ENCODE measurements at places on chromosomes 7 and 10.

GRCh38 chr10:120005207-120006201 lies 113.0 kb downstream of the SEC23IP start:
- DNase-seq: no peak

DNA sequence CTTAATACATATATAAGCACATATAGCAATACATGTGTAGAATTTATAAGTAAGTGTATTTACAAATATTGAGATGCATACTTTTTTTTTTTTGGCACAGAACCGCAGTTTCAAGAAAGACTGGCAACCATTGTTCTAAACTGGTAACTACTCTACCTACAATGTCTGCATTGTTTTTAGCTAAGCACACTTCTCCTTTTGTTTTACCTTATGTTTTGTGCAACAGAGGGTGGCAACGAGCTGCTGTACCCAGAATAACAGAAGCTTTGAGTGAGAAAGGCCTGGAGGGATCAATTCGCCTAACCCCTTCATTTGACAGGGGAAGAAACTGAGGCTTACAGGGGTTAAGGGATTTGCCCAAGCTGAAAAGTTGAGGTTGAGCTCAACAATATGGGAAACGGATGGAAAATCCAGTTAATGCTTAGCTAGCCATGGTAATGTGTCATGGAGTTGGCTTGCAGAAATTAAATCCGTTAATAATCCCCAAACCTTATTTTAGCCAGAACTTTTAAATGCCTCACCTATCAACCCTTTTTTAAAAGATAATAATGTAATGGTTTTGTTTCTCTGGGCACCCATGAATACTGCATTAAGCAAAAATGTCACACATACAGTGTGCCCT lies 25.5 kb downstream of the FZD1 start:
- no peak for DNase-seq

GRCh38 chr10:110704070-110704469 lies 59.9 kb downstream of the RBM20 start:
- no peak for DNase-seq

- no peak for DNase-seq
Observed at GRCh38 chr7:81525841-81526240, 244.0 kb downstream of the HGF start.

DNA sequence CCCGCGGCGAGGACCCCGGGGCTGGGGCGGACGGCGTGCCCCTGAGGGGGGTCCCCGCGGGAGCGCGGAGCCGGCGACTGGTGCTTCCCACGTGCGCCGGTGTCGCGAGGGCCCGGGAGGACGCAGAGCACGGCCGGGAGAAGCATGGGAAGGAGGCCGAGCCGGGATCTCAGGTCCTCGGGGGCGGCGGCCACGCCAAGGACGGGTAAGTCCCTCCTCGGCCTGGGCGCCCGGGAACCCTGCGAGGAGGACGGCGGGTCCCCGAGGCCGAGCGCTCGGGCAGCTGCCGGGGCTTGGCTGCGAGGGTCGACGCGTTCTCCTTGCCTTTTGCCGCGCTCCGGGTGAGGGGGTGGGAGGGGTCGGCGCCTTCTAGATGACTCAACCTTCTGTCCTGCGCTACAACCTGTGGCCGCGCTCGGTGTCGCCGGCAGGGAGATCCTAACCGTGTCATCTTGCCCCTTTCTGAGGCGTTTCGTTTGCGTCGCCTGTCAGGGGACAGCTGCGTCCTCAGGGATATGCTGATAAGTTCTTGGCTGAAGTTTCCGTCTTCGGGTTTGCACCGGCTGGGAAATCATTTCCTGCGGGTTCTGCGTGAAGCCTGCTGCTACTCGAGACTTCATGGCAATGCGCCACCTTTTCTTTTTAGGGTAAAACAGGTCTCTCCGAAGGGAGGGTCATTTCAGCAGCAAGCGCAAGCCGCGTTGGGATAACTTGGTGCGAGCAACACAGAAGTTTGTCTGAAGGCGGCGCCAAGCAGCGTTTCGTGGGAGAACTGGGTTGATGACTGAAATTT lies 529 bp downstream of the TASOR2 start:
- DNase-seq: peak; percentile 86

GRCh38 chr10:130073912-130074311 lies 36.7 kb downstream of the C10orf143 start:
- DNase-seq: no peak

DNA sequence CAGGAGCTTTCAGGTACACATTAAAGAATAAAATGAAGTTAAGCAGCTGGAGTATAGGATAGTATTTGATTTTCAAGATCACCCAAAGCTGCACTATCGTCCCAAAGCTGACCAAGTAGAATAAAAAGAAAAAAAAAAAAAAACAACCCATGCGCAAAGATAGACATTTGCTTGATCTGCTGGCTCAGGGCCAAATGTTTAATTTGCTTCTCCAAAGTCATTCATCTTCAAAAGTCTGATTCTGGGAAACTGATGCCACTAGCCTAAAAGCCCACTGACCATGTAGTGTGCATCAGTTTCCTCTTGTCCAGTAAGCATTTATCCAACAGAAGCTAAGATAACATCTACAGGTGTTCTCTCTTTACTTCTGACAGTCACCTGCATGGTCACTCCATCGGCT lies 14.5 kb downstream of the MEST start:
- DNase-seq: no peak
